ENCODE measurements at places on chromosomes 13 and 19. TPM values are rescaled to one million over a fixed set of nuclear protein-coding genes. Genes with fewer than 3 reads are reported as not detected.
A peak's percentile ranks its signal among the peaks of the same experiment; 100 is the strongest.

- no peak for DNase-seq
Measured at GRCh38 chr13:95003019-95003813, 290.9 kb upstream of the SOX21 start.

- no peak for DNase-seq
Measured at GRCh38 chr19:8057545-8058270, 5.1 kb downstream of the CCL25 start.

GRCh38 chr13:67036699-67037457 is 193.3 kb downstream of the PCDH9 start:
- no peak for DNase-seq

DNA sequence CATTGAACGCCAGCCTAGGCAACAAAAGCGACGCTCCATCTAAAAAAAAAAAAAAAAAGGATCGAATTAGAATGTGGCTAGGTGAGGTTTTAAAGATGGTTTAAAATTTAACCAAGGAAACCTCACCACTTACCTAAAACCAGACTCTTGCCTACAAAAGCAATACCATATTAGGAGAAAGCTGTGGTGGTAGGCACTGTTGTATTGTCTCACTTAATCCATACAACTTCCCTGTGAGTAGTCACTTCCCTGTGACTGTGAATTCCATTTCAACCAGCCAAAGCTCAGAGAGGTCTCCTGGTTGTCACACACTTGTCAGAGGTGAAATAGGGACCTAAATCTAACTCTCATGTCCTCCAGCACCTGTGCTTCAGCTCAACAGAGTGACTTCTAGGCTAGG is 15.4 kb downstream of the SHISA2 start:
- no peak for DNase-seq

DNA sequence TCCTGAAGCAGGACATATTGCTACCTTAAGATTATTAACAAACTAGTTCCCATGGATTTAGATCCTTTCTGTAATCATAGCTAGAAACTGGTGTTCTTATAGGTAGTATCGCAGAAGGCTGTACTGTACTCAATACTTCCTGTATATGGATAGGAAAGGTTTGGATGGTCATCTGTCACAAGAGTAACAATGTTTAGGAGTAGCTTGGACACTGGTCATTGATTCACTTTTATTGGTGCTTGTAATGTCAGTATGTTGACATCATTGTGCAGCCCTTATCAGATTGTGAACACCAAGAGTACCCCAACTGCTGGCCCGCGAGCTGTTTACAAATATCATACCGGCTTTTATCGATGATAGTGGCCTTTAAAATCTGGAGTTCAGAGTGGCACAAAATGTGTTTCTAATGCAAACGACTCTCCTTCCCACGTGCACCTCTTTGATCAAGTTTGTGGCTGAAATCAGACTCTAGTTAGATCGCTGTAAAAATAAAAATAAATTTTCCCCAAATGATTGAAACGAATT is 605 bp upstream of the CDK8 start:
- DNase-seq = peak; percentile 1

- DNase-seq = no peak
Measured at GRCh38 chr13:32086366-32086765, 54.8 kb downstream of the FRY start.

DNA sequence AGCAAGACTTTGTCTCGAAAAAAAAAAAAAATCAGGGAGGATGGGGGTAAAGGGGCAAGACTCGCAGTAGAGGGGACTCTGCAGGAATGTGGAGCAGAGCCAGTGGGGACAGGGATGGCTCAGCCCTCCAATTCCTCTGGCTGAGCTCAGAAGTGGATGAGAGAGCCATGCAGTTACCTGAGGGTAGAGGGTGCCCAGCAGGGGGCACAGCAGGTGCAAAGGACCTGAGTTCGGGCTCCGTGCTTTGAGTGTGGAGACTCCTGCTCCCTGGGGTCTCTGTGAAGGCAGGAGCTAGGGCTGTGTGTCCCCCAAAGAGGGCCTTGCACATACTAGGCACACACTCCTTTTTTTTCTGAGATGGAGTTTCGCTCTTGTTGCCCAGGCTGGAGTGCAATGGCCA is 7.7 kb downstream of the DOCK6 start:
- DNase-seq = no peak

GRCh38 chr13:111898956-111899713 is 167.8 kb upstream of the SOX1 start:
- no peak for DNase-seq

DNA sequence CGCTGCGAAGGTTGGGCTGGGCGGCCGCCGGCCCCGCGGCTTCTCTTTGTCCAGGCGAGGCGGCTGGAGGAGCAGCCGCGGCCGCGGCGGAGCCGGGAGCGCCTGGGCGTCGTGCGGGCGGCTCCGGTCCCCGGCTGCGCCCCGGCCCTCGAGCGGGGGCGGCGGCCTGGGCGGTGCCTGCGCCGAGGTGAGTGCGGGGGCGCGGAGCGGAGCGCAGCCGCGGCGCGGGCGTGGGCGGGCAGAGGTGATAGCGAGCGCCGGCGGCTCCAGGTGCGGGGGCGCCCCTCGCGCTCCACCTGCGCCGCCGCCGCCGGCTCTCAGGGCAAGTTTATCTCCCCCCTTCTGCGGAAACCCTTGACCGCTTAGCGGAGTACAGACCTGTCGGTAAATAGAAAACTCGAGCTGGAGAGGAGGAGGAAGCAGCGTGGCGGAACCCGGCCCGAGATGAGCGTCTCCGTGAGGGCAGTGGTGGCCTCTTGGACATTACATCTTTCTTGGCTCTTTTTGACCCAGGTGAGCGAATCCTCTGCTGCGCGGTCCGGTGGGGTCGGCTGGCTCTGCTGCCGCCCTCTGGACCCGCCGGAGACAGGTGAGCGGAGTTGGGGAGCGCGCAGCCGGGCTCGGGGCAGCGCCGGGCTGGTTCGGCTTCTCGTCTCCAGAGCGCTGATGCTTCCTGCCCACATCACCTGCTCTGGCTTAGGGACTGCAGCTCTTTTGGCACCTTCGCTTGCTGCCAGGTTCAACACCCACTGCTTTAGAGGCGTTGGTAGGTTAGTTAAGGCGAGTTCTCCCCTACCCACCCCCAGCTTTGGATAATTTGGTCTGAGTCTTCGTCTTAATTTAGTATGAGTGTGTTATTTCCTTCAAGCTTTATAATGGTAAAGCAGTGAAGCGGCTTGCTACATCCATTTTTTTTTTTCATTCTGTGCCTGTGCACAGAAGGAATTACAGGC is at the start of gene MTUS2:
TSS of gene MTUS2 (plus strand) at position 241 of the 953 bp plus-strand sequence.
- DNase-seq = no peak

DNA sequence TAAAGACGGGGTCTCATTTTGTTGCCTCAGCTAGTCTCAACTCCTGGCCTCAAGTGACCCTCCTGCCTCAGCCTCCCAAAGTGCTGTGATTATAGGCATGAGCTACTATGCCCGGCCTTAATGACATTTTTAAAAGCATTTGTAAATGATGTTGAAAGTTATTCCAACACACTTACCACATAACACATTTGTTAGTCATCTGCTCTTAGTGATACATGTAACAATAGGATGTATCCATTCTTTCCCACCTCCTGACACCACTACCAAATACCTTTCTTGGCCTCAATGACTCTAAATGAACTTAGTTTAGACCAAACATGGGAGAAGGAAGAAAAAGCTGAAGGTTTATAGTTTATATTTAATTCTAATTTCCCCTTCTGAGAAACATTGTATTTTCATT is 59.8 kb upstream of the MEDAG start:
- DNase-seq = peak; percentile 50

HNRNPL gene
- total RNA-seq = 421 TPM

DNA sequence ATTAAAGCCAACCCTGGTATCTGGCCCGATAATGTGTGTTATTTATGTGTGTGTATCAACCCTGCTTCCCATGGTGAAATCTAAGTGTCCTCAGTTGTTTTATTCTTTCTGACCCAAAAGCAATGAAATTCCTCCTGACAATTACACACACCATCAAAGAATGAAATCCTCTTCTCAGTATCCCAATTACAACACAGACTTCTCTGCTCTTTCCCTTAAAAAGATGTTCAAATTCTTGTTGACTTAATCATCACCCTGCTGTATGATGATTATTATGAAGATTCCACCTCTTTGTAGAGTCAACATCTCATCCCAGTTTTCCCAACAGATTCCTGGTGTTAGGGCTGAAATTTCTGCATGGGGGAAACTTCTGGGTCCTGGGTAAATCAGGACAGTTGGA is 8.9 kb upstream of the TRPC4 start:
- DNase-seq = no peak

DNA sequence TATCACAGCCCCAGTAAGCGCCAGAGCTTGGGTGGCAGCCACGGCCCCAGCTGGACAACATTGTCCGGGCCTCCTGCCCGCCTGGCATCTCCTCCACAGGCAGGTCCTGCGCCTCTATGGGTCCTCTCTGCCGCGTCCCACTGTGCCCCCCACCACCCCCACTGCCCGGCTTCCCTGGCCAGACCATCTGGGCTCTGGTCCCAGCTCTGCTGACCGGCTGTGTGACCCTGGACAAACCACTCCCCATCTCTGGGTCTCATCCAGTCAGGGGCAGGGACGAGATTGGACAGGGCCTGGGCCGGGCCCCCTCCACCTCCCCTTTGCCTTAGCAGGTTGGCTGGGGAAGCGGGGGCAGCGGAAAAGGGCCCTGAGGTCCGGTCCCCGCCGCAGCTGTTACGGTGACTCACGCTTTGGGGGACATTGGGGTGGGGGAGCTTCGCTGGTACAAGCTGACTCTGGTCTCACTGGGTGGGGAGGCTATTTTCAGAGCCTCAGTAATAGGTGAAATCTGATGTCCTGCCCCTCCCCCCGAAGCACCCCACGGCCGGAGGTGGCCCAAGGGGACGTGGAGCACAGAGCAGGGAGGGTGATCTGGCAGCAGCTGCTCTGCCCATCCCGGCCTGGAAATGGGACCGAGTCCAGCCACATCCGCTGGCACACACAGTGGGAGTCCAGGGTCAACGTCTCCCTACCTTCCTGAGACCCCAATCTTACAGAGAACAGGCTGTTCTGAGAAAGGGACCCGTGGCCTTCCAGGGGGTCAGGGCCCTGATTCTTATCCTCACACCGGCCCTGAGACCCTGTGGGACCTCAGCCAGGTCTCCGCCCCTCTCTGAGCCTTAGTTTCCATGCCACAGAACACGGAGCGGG is 9.1 kb downstream of the NFIC start:
- DNase-seq = peak; percentile 35

DNA sequence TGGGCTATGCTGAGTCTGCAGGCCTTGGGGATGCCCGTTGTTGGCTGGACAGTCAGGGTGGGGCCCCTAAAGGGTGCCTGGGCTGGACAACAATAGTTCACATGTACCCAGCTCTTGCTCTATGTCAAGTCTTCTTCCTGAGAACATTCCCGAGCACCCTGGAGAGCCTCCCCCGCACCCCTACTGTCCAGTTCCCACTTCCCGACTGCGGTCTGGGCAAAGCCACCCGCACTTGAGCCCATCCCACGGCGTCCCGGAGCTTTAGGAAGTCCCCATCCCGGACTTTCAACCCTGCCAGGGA is 1.1 kb upstream of the MPND start:
- no peak for DNase-seq

DNA sequence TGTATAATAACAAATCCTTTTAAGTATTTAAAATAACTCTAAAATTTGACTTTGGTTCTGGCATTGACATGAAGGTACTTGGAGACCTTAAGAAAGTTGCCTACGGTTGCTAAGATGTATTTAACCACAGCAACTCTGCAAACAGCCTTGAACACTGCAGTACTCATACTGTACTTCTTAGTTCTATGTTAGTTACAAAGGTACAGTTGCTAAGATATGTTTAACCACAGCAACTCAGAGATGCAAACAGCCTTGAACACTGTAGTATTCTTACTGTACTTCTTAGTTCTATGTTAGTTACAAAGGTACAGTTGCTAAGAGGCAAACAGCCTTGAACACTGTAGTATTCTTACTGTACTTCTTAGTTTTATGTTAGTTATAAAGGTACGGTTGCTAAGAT is 268.3 kb upstream of the MIR17HG start:
- no peak for DNase-seq

GRCh38 chr19:23872282-23872919 is 42.3 kb upstream of the ZNF726 start:
- no peak for DNase-seq

- DNase-seq = no peak
Measured at GRCh38 chr13:73676550-73677047, 457.6 kb downstream of the KLF12 start.

PNMA8A gene
- total RNA-seq = 7.6 TPM

- no peak for DNase-seq
Measured at GRCh38 chr19:16914421-16914820, 25.6 kb downstream of the F2RL3 start.

PSG3 gene
- total RNA-seq = not detected

DNA sequence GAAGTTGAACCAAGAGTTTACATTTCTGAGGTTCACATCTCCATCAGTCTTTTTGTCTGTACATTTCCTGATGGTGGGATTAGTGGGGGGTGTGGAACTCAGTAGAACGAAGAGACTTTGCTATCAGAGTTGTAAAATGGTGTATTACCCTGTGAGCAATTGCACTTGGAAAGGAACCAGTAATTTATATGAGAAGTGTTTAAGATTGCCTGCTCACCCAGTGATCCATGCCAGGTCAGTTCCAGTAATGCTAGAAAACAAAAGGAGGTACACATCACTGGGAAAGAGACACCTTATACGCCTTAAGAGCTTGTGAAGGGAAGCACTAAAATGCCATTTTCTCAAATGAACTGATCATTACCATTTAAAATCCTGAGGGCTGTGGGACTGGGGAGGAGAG is 7.5 kb upstream of the DACH1 start:
- DNase-seq = no peak

Measured in MCF 10A (cell line).